ENCODE measurements at places on chromosomes 16 and 17.

DNA sequence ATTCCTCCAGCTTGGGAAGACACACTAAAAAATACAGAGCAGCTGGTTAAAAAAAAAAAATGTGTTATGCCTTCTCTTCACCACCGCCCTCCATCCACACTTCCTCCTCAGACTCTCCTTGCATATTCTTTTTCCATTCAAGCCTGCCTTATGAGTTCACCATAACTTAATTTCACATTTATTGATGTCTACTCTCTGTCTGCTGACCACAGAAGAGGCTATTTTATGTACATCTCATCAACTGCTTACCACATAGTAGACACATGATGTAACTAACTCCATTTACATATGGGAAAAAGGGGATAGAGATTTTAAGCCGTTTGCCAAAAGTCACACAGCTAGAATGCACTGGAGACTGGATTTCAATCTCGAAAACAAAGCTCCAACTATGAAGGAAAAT, 409.8 kb downstream of the CDH11 start:
- no peak for DNase-seq

- no peak for DNase-seq
Observed at GRCh38 chr16:76835779-76836300, 355.1 kb upstream of the MON1B start.

- no peak for DNase-seq
Observed at GRCh38 chr17:2071455-2072281, 16.8 kb downstream of the HIC1 start.

- no peak for DNase-seq
Observed at GRCh38 chr17:76594690-76595089, 9.0 kb upstream of the ST6GALNAC2 start.

- no peak for DNase-seq
Observed at GRCh38 chr17:7647018-7647417, 3.7 kb upstream of the ATP1B2 start.

GRCh38 chr16:80299416-80299815, 241.4 kb upstream of the DYNLRB2 start:
- peak; percentile 18 for DNase-seq

- DNase-seq: no peak
Observed at GRCh38 chr17:72795941-72796340, 296.5 kb downstream of the SLC39A11 start.

DNA sequence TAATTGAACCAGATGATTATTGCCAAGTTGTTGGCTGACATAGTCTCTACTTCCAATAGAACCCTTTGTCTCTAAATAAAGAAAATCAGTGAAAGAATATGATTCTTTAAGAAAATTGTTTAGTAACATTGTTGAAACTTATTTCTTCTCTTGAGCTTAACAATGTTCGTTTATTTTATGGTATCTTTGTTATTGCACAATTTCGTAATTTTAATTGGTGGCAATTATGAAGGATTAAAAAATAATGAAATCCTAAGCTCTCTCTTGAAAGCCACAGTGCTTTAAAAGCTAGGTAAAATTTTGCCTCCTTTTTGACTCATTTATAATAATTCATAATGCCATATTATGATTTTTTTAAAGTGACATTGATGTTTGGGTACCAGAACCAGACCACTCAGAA, 149.0 kb upstream of the RBL2 start:
- no peak for DNase-seq

GRCh38 chr17:35545150-35545549, 7.7 kb upstream of the SLFN12L start:
- no peak for DNase-seq

DNA sequence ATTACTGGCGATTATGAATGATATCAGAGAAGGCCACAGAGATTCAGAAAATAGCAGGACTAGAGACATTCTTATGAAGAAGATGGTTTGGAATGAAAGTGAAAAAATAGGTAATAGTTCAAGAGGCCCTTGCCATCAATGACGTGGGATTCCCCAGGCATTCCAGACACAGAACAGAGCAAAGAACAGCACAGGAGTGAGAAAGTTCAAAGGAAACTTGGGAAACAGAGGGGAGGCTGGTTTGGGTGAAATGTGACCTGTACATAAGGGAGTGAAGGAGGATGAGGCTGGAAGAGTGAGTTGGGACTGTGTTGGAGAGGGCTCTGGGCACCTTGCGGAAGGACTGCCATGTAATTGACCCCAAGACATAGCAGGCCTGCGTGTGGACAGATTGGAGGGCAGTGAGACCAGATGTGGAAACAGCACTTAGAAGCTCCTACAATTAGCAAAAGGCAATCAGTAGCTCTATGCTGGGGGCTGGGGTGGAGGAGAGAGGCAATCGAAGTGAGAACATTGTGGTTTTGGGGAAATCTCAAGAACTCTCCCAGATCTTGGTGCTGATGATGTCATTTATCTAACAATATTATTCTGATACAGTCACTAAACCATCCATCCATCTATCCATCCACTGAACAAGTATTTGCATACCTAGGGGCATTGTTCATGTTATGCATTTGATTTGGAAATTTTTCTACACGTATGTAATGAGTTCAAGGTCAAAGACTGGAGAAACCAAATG, 365.3 kb upstream of the ZFHX3 start:
- DNase-seq: no peak

- peak; percentile 60 for DNase-seq
Observed at GRCh38 chr17:38942696-38943334, 17.4 kb downstream of the LASP1NB start.

GRCh38 chr17:41392278-41392677, 5.1 kb downstream of the KRT31 start:
- DNase-seq: no peak

GRCh38 chr16:5315914-5316313, 218.3 kb upstream of the EEF2KMT start:
- no peak for DNase-seq

DNA sequence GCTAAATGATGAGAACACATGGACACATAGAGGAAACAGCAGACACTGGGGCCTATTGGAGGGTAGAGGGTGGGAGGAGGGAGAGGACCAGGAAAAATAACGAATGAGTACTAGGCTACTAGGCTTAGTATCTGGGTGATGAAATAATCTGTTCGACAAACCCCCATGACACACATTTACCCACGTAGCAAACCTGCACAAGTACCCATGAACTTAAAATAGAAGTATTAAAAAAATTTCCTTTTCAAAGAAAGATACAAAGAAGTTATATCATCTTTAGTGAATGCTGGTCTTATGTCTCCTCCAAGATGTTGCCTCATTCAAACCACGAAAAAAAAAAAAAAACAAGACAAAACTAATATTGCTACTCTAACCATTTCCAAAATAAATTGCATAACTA, 31.7 kb downstream of the MBTD1 start:
- DNase-seq: no peak

- no peak for DNase-seq
Observed at GRCh38 chr17:17682293-17682736, 1.1 kb downstream of the RAI1 start.

- DNase-seq: peak; percentile 51
Observed at GRCh38 chr17:48554412-48555257, 9.7 kb upstream of the HOXB2 start.

DNA sequence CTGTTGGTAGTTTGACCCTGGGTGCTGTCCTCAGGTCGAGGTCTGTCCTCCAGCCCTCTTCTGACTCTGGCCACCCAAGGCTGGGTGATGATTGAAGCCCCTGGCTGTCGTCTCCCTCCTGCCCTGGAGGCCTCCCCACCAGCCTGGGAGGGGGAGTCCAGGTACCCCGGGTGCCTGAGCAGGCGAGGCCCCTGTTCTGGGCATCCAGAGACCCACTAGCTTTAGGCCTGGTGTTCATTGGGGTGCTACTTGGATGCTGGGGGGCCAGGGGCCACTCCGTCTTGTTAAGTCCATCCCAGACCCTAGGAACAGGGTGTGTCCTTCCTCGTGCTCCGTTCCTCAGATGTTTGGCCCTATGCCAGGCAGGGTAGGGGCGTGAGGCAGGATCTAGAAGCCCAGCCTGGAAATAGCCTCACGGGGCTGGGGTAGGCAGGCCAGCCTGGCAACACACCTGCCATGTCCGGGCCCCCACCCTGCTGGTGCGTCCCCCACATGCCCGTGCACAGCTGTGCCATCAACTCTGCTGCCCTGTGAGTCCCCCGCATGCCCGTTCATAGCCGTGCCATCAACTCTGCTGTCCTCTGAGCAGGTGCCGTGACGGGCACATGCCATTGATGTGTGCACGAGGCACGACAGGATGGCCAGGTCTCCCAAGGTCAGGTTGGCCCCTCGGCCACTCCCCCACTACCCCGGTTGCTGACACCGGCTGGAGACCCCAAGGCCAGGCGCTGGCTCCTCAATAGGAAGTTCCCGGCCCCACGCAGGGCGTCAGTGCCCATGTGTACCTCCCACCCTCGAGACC, 36.9 kb downstream of the GINS2 start:
- peak; percentile 69 for DNase-seq

- DNase-seq: no peak
Observed at GRCh38 chr17:63452962-63453551, 7.0 kb upstream of the CYB561 start.

- DNase-seq: no peak
Observed at GRCh38 chr16:56763291-56763916, 33.5 kb downstream of the NUP93 start.

DNA sequence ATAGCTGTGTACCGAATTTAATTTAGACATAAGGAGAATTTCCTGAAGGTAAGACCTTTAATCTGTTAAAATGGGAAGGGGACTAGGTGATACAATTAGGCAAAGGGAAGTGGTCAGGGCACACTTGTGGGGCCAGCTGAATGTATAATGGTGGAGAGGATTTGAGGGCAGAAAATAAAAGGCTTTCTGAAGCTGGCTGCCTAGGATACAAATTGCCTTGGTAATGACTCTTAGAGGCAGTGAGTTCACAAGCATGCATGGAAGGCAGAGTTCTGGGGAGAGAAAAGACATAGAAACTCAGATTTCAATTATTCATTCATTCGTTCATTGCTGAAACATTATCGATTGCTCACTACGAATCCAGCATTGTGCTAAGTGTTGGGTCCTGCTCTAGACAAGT, 12.4 kb upstream of the NFAT5 start:
- no peak for DNase-seq

DNA sequence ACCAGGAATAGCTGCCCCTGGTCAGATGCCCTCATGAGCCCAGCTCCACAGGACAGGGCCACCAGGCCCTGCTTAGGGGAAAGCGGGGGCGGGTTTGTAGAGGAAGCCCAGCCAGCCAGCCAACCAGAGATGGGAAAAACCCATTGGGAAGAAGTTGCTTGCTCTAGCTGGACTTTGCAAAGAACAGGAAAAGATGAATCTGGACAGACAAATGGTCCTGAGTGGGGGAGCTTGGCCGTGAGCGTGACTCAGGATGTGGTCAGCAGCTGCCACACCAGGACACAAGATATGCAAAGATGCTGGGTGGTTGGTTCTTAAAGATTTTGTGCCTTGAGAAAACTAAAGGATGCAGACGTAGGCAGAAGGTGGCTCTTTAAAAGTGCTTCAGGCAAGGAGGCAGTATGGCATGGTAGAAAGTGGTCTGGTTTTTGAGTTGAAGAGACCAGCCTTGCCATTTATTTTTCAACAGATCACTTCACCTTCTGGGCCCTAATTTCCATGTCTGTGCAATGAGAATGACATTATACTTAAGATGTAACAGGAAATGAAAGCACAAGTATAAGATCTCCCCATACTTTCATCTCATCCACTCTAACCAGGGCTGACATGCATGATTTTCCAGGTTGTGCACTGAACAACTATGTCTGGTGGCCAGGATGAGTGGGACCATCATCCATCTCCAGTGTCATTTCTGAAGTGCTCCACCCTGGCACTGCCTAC, 27.8 kb upstream of the HEATR6 start:
- no peak for DNase-seq

- DNase-seq: peak; percentile 82
Observed at GRCh38 chr17:81566461-81567126, 14.4 kb upstream of the FAAP100 start.

DNA sequence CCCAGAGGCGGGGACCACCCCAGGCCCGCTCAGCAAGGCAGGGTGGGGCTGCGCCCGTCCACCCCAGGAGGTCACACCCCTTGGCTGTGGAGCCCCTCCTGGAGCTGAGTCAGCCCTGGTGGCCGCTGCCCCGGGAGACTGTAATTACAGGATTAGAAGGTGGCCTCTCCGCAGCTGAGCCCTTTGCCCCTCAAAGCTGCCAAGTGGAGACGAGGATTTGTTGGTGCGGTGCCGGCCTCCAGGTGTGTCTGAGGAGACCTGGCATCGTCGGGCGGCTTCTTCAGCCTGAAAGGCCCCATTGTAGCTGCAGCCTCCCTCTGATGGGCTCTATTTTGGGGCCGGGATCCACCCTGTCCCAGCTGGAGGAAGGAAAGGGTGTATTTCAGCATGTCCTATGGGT, 22.7 kb upstream of the SPNS2 start:
- DNase-seq: peak; percentile 13

GRCh38 chr17:26818736-26819135, 475.2 kb upstream of the WSB1 start:
- DNase-seq: no peak

DNA sequence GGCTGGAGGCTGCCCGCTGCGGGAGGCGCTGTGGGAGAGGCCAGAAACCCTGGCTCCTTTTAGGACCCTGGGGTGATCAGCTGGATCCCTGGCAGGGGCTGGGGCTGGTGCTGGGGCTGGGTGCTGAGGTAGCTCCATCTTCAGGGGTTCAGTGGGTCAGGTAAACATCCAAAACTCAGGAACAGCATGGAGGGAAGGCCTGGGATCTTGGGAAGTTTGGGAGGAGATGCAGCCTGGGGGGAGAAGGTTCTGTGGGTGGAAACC, 21.0 kb downstream of the ADGRG5 start:
- no peak for DNase-seq

GRCh38 chr17:74779948-74780400, 3.8 kb upstream of the NAT9 start:
- no peak for DNase-seq

GRCh38 chr17:60305141-60305540, 86.8 kb downstream of the USP32 start:
- DNase-seq: no peak

DNA sequence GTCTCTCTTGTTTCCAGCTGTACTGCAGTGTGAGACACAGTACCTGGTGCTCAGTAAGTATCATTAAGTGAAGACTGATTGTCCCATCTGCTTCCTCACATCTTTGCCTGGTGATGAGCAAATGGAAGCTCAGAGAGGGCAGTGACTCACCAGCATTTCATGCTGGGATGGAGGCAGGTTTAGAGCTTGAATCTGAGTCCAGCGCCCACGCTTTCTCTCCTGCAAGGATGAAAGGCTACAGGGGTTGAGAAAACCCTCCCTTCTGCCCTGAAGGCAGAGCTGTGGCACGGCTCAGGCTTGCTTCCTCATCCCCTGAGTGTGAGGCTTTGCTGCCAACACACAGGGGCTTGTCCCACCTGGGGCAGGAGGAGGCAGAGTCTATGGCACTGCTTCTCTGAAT, 1.5 kb upstream of the RNF112 start:
- DNase-seq: peak; percentile 34

DNA sequence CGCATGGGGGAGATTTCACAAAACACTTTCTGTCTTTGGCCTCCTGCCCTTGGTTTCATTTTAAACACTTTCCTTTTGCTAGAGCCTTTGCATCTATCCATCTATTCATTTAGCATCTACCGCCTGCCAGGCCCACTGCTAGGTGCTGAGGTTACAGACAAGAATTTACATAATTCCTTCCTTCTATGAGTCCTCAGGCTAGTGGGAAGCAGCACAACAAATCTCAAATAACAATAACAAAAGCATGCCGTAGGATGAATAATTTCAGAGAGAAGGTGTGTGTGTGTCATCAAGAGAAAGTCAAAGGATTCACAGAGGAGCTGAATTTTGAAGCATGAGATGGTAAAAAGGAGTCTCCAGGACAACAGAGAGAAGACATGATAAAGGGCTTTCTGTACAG, 6.1 kb upstream of the SLC46A1 start:
- no peak for DNase-seq

GRCh38 chr16:67541391-67542263, 13.0 kb downstream of the RIPOR1 start:
- DNase-seq: no peak

All from NCI-H524 (cell line).